Fibroblast of mammary gland (primary cell): ENCODE measurements at places on chromosomes 16 and 17.

GRCh38 chr16:84132527-84133285, 12.3 kb downstream of the HSDL1 start:
- no peak for DNase-seq

GRCh38 chr16:71499775-71500364, 10.7 kb upstream of the ZNF19 start:
- peak; percentile 67 for DNase-seq

GRCh38 chr17:80760511-80760911, 215.9 kb downstream of the RPTOR start:
- no peak for DNase-seq

GRCh38 chr17:45366049-45366448, 49.2 kb upstream of the MAP3K14 start:
- DNase-seq: no peak

GRCh38 chr16:81004646-81005353, 1.9 kb downstream of the CMC2 start:
- DNase-seq: peak; percentile 71

DNA sequence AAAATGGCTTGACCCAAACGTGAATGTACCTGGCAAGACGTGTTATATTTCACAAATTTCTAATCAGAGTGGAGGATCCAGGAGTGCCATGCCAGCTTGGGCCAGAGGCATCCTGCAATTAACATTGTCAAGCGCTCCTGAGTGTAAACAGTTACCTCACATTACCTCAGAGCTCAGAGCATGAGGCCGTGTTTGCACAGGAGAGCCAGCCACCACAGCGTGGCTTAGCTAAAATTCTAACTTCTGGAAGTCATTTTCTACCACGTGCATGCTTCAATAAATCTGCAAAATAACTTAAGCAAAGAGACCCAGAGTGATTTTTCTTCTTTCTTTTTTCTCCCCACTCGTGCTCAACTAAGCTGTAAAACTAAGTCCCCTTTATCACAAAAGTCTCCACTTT, 769.0 kb downstream of the KCNJ2 start:
- DNase-seq: no peak

GRCh38 chr17:81519284-81520020, 6.9 kb upstream of the ACTG1 start:
- no peak for DNase-seq

- peak; percentile 63 for DNase-seq
Measured at GRCh38 chr17:48470388-48471034, 40.5 kb upstream of the SKAP1 start.

- DNase-seq: peak; percentile 86
Measured at GRCh38 chr16:4290236-4290830, 17.5 kb upstream of the TFAP4 start.

DNA sequence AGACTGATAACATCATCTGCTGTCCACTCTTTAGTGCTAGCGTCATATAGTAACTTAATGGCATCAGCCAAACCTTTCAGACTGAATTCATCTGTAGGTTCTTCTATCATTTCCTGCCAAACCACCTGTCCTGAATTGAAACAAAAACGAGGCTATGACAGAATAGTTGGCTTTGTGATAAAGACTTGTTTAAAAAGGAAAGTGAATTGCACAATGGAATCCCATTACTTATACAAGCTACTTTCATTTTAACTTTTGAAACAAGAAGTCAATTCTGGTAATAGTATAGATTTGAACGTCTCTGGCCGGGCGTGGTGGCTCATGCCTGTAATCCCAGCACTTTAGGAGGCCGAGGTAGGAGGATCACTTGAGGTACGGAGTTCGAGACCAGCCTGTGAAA, 18.2 kb downstream of the LASP1NB start:
- DNase-seq: no peak

DNA sequence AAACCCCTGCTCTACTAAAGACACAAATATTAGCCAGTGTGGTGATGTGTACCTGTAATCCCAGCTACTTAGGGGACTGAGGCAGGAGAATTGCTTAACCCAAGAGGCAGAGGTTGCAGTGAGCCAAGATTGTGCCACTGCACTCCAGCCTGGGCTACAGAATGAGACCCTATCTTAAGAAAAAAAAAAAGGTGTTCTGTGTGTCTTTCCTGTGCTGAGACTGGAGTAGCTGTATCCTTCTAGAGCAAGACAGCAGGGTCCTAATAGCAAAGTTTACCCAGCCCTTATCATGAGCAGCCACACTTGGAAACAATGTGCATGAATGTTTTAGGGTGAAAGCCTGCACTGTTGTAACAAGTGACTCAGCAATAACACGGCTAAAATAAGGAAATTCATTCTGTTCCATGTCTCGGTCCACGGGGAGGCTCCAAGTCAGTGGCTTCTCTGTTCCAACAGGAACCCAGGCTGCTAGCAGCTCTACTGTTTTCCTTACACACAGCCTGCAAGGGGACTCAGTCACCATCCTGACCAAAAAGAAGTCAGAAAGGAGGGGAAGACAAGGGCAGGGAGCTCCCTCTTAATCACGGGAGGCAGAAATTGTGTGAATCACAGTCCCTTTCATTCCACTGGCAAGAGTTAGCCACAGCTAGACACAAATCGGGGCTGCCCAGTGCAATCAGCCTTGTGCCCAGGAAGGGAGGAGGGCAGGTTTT, 7.1 kb upstream of the SLC5A11 start:
- DNase-seq: peak; percentile 63

- no peak for DNase-seq
Measured at GRCh38 chr16:55041540-55042234, 111.0 kb downstream of the IRX5 start.

- DNase-seq: peak; percentile 49
Measured at GRCh38 chr16:89565506-89566372, 5.3 kb downstream of the RPL13 start.

DNA sequence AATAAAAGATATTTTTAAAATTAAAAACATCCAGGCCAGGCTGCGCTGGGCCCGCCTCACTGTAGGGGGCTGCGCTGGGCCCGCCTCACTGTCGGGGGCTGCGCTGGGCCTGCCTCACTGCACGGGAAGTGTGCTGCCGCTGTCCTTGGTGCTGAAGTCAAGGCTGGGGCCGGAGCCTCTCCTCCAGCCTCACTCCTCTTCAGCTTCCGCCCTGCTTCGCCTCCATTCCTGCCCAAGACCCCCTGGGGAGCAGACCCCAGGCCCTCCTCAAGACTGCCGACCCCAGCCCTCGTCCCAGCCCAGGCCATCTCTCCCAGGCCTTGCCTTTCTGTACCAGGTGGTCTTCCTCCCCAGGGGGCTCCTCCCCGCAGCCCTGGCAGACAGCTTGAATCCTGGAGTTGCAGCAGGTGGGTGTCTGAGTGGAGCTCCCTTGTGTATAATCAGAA, 26.2 kb downstream of the ENDOV start:
- DNase-seq: peak; percentile 28

GRCh38 chr17:82126556-82127314, 28.7 kb upstream of the FASN start:
- no peak for DNase-seq

DNA sequence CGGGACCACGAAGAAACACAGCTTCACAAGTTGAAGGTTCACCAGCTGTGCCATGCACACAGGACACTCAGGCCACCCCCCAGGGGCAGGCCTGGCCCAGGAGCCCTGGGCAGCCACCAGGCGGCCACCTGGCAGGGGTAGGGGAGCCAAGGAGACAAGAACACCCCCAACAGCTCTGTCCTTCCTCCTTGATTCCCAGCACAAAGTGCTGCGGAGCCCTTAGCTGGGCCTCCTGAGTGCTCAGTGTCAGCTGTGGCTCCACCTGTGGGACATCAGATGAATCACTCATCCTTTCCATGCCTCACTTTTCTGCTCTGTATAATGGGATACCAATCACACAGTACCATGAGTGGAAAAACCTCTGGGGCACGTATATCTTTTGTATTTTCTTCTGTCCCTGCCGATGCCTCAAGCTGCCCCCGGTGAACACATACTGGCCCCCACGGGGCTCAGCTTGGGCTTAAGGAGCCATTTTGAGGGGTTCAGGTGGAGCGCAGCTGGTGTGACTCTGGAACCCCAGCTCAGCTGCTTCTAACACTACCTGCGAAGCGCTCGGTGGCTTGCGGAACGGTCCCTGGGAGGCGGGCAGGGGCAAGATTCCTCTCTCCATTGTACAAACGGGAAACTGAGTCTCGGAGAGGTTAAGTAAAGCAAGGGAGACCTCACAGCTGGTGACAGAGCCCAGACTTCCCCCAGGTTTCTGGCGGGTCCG, 12.0 kb downstream of the GALK1 start:
- DNase-seq: no peak

DNA sequence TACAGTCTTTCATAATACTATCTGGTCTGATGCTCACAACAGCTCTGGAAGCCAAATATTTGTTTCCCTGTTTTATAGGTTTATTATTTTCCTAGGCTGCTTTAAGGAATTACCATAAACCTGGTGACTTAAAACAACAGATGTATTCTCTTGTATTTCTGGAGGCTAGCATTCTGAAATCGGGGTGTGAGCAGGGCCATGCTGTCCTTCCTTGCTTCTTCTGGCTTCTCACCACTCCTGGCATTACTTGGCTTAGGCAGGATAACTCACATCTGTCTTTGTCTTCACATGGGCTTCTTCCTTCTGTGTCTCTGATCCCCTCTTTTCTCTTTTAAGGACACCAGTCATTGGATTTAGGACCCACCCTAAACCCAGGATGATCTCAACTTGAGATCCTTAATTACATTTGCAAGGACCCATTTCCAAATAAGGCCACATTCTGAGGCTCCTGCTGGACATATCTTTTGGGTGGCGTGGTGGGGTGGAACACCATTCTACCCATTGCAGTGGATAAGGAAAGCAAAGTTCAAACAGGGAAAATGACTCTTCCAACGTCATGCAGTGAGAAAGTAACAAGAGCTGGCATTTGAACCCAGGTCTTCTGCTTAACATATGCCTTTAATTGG, 39.2 kb upstream of the TBX2 start:
- no peak for DNase-seq

DNA sequence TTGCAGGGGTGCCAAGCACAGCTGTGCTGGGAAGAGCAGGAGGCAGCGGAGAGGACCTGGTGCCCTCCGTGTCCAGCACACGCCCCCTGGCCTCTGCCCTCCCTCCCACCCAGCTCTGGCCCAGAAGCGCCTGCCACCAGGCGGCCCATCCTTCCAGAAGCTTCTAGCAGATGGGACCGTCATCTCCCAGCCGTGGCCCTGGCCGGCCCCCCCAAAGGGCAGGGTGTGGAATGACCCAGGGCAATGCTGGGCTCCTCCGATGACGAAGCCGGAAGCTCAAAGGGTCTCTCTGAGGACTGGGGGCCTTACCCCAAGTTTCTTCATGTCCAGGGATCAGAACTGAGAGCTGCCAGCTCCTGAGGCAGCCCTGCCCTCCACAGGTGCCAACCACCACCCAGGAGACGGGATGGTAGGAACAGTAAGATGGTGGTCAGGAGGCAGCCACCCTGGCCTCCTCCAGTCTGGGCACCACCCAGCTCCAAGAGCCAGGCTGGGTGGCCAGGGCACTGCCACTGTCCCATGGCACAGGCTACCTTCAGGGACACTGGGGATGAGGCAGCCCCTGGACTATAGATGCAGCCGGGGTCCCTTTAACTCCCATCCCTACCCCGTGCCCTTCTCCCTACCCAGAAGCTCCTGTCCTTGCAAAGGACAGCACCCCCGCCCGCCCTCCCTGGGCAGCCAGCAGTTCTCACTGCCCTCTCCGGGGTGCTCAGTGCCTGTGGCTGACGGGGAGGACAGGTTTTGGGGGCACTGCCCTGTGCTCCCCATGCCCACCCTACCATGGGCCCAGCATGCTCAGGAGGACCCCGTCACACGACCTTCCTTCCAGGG, 6.5 kb upstream of the CDH15 start:
- DNase-seq: no peak

DNA sequence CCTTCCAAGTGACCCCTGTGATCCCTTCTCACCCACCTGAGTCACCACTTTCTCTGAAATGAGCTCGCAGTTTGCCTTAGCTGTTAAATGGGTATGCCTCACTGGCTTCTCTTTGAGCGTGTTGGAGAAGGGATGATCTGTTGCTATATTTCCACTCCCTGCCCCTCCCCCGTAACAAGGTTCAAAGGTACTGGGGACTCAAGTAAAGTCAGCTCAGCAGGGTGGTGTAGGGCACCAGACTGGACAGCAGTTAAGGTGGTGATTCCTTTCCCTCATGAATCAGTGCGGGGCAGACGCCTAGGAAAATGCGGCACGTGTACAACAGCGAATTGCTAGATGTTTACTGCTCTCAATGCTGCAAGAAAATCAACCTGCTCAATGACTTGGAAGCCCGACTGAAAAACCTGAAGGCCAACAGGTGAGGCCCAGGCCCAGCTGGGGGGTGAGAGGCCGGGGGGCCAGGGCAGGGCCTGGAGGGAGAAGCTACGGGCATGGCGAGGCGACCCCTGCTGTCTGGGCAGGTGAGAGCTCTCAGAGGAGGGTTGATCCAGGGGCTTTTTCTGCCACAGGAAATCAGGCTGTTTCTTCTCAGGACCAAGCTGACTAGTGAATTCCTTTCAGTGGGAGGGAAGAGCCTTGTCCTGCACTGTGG, 130.3 kb downstream of the RAB11FIP4 start:
- no peak for DNase-seq

- DNase-seq: no peak
Measured at GRCh38 chr17:77497578-77497934, 356.8 kb downstream of the SEC14L1 start.

DNA sequence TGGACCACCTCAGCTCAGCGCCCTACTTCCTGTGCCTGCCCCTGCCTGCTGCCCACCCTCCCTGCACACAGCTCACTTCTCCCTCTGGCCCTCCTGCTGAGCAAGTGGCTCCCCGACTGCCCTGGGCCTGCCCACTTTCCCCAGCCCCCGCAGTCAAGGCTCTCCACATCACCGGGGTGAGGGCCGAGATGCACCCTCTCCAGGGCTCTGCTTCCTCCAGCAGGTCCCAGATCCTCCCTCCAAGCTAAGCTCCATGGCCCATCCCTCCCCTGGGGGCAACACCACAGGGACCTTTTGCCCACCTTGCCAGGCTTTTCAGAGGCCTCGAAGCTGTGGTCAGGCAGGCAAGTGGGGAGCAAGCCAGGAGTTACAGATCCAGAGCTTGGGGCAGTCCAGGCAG, 820.2 kb downstream of the KCNJ18 start:
- DNase-seq: no peak

- DNase-seq: peak; percentile 61
Measured at GRCh38 chr17:51029568-51030463, 90.9 kb downstream of the SPAG9 start.

- DNase-seq: no peak
Measured at GRCh38 chr17:7261379-7262191, 693 bp downstream of the CLDN7 start.

- peak; percentile 87 for DNase-seq
Measured at GRCh38 chr17:76054112-76054476, 18.2 kb downstream of the SRP68 start.

DNA sequence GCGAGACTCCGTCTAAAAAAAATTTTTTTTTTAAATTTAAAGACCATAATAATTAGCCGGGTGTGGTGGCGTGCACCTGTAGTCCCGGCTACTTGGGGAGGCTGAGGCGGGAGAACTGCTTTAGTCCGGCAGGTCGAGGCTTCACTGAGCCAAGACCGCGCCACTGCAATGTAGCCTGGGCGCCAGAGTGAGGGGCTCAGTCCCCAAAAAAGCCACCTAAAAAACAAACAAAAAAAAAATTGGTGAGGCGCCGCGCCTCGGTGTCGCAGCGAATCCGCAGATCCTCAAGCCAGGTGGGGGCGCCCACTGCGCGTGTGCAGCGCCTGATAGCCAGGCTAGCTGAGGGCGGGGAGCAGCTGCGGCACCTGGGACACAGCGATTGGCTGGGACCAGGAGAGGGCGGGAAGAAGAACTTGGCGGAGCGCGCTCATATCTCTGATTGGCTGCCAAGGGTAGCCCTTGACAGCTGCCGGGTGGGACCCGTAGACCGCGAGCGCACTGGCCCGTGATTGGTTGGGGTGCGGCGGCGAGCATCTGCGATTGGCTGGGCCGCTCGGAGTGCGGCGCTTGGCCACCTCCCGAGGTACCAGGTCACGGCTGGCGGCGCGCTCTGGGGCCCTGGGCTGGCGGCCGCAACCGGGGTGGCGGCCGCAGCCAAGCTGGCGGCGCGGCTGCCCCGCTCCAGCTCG, 9.0 kb upstream of the CLDN9 start:
- peak; percentile 97 for DNase-seq
